A549 treated with CORT108297 at 1 μM for 4 hours (cell line): ENCODE measurements at places on chromosomes 7 and 10. TPM values are rescaled to one million over a fixed set of nuclear protein-coding genes. Genes with fewer than 3 reads are reported as not detected.

Gene SLC26A5
- not detected in 5 replicates for total RNA-seq

Gene MALRD1
- not detected in 5 replicates for total RNA-seq

Gene FAM237B
- not detected in 5 replicates for total RNA-seq

Gene KIF11
- total RNA-seq, result 30.5 to 45.5 TPM (median 34.8 TPM) in 5 replicates

Gene RPP30
- 44.6 to 55.5 TPM (median 54.1 TPM) in 5 replicates for total RNA-seq

Gene CYP2C19
- total RNA-seq, result not detected in 5 replicates

Gene NSUN6
- total RNA-seq, result 4.3 to 5.0 TPM (median 4.8 TPM) in 5 replicates

Gene CHST3
- 34.1 to 43.0 TPM (median 35.6 TPM) in 5 replicates for total RNA-seq

Gene GHRHR
- not detected in 5 replicates for total RNA-seq

Gene PGAM2
- not detected in 5 replicates for total RNA-seq

Gene H2BK1
- not detected in 5 replicates for total RNA-seq

Gene SPAM1
- not detected in 5 replicates for total RNA-seq

Gene SPDYE2B
- total RNA-seq, result not detected in 5 replicates

Gene GSDME
- 30.2 to 40.2 TPM (median 34.1 TPM) in 5 replicates for total RNA-seq

Gene ADIRF
- not detected in 5 replicates for total RNA-seq

Gene SMKR1
- total RNA-seq, result 11.8 to 13.3 TPM (median 12.4 TPM) in 5 replicates

Gene PRLHR
- not detected in 5 replicates for total RNA-seq

Gene CAMK2B
- total RNA-seq, result 0.12 to 0.27 TPM (median 0.17 TPM) in 5 replicates

Gene PHYHIPL
- total RNA-seq, result 0.18 to 0.39 TPM (median 0.31 TPM) in 5 replicates

Gene SBDS
- 98.1 to 128 TPM (median 105 TPM) in 5 replicates for total RNA-seq

Gene RAB19
- total RNA-seq, result not detected in 5 replicates

Gene CDC123
- 120 to 192 TPM (median 128 TPM) in 5 replicates for total RNA-seq

Gene NACAD
- total RNA-seq, result 0.14 to 0.35 TPM (median 0.18 TPM) in 5 replicates
